Fibroblast of villous mesenchyme (primary cell): ENCODE measurements at places on chromosomes 7 and 10.

- no peak for DNase-seq
Observed at GRCh38 chr10:11876805-11877590, 53.8 kb downstream of the PROSER2 start.

DNA sequence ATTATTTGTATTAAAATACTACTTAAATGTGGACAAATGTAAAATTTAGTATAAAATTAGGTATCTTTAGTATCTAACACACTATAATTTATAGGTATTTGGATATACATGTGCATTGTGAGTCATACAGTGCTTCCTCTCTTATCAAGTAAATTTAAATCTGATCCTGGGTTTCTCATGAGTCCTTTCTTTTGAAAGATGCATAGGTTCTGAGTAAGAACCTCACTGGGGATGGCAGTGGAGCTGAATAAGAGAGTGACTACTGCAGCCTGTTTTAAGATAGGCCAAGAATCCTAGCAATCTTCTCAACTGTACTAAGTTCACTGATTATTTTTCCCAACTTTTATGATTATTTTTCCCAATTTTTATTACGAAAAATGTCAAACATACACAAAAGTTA is 16.2 kb downstream of the CEP55 start:
- no peak for DNase-seq

- no peak for DNase-seq
Observed at GRCh38 chr10:77081481-77081891, 556.1 kb downstream of the KCNMA1 start.

DNA sequence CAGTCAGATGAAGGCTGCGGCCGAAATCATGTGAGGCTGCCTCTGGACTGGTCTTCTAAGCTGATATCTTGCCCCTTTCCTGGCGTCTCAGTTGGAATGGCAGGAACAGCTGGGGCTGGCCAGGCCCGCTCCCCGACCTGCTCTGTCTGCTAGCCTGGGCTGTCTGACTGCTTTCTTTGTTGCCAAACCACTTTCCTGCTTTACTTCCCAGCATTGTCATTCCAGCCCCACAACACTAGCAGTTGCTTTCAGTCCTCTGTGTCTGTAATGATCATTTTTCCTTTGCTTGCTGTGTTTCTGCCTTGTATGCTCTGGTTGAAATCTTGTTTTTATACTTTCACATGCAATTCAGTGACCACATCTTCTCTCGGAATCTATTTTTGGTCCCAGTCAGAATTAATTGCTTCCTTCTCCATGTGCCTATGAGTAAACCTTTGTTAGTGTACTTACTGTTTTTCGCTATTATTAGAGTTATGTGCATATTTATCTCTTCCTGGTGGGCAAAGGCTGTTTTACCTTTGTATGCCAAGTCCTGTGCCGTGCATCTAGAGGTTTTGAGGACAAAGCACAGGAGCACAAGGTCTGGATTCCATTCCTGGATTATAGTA is 21.6 kb downstream of the PRPF18 start:
- DNase-seq: no peak

DNA sequence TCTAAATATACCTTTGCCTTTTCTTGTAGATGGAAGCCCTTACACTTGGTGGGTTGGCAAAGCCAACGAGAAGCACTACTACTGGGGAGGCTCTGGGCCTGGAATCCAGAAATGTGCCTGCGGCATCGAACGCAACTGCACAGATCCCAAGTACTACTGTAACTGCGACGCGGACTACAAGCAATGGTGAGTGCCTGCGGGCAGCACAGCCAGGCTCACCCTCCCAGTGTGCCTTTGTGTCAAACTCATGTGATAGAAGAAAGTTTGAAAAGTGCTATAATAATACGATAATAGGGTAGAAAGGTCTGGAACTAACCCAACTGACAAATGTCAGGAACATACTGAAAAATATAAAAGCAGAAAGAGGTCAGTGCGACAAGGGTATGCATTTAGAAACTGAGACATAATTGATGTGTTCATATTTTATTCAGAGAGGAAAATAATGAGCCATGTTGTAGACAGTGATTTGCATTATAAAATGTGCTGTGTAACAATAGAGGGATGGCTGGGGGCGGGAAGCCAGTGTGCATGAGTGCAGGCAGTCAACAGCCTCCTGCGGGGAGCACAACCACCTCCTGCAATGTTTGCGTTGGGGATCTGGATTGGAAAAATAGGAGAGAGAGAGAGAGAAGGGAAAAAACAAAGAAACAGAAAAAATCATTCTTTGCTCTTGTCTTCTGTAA is 686.9 kb upstream of the C7orf33 start:
- no peak for DNase-seq

GRCh38 chr10:99873846-99874245 is 91.4 kb downstream of the ABCC2 start:
- DNase-seq: no peak

- DNase-seq: peak; percentile 70
Observed at GRCh38 chr10:58747687-58748086, 235.0 kb downstream of the BICC1 start.

GRCh38 chr7:51280156-51280555 is 36.5 kb downstream of the COBL start:
- DNase-seq: no peak

- DNase-seq: peak; percentile 33
Observed at GRCh38 chr7:16636555-16637101, 8.9 kb downstream of the ANKMY2 start.

GRCh38 chr7:102832674-102833073 is 80.1 kb upstream of the LRRC17 start:
- no peak for DNase-seq

GRCh38 chr10:97003804-97004201 is 171.7 kb downstream of the LCOR start:
- DNase-seq: no peak

GRCh38 chr10:125164421-125164820 is 4.1 kb upstream of the CTBP2 start:
- no peak for DNase-seq

GRCh38 chr10:63323701-63324494 is 141.9 kb downstream of the JMJD1C start:
- DNase-seq: no peak

DNA sequence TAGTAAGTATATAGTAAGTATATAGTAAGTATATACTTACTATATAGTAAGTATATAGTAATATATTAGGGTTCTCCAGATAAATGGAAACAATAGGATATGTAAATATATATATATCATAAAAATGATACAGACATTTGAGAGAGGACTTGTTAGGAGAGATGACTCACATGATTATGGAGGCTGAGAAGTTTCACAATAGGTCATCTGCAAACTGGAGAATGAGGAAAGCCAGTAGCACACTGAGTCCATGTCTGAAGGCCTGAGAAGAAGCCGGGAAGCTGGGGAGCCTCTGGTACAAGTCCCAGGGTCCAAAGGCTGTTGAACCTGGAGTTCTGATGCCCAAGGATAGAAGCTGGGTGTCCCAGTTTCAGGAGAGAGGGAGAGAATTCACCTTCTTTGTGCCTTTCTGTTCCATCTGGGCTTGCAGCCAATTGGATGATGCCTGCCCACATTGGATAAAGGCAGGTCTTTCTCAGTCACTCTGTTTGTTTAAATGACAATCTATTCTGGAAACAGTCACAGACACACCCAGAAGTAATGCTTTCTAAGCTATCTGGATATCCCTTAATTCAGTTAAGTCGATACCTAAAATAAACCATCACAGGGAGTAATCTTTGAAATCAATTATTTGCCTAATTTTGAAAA is 205.5 kb upstream of the CDC14C start:
- DNase-seq: peak; percentile 0

DNA sequence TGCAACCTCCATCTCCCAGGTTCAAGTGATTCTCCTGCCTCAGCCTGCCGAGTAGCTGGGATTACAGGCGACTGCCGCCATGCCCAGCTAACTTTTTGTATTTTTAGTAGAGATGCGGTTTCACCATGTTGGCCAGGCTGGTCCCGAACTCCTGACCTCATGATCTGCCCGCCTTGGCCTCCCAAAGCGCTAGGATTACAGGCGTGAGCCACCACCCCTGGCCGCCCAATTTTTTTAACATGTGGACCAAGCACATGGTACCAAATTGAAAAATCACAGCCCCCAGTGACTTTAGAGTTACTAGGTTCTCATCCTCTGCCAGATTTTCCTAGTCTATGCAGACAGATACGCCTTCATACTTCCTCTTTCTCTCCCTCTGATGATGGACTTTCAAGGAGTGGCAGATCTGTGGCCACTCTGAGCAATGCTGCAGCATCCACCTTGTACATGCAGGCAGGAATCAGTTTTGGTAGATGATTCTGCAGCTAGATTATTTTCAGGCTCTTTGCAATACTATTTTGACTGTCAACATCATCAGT is 34.0 kb upstream of the EZH2 start:
- no peak for DNase-seq

- no peak for DNase-seq
Observed at GRCh38 chr10:61869041-61869675, 32.3 kb upstream of the ARID5B start.

DNA sequence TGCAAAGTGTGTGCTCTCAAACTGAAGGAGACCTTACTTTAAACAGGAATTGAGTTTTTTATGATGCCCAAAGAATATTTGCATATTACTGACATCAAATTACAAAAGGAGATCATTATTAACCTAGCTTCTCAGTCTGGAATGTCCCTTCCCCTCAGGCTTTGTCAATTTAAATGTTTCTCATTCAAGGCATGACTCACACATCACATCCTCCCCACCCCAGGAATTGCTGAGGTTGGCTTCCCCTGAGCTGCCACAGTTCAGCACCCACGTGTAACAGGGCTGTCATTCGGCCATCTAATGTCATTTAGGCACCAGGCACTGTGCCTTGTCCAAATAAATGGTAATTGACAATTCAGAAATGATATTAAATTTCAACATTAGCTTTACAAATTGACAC is 305.9 kb upstream of the MGMT start:
- peak; percentile 13 for DNase-seq

DNA sequence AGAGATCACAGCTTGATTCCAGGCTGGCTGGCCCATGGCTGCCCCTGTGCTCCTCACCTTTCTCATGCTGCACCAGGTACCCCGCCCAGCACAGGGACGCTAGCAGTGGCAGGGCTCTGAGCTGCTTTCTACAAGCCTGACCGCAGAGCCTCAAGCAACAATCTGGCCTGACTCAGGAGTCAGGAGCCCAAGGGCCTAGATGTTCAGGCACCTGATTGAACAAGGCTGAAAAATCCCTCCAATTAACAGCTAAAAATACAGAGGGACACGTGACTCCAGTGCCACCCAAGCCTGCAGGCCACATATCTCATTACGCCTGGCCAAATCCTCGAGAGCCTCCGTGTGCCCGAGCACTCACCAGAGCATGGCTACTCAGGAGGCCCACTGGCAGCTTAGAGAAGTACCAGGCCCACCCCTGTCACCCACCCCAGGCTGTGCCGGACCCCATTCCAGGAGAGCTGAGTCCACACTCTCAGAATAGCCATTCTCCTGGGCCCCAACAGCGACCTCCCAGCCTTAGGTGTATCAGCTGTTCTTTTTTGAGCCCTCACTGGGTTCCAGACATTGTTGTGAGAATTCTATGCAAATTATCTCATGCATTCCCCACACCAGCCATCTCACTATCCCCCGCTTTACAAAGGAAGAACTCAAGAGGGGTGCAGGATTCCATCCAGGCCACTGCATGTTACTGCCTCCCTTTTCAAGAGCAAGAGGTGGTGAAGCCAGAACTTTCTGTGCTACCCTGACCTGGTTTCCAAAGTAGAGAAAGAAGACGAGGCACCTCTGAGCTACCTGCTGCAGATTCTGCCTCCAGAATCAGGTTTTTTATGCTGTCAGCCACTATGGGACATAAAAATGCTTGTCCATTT is 98.3 kb downstream of the COL13A1 start:
- no peak for DNase-seq

DNA sequence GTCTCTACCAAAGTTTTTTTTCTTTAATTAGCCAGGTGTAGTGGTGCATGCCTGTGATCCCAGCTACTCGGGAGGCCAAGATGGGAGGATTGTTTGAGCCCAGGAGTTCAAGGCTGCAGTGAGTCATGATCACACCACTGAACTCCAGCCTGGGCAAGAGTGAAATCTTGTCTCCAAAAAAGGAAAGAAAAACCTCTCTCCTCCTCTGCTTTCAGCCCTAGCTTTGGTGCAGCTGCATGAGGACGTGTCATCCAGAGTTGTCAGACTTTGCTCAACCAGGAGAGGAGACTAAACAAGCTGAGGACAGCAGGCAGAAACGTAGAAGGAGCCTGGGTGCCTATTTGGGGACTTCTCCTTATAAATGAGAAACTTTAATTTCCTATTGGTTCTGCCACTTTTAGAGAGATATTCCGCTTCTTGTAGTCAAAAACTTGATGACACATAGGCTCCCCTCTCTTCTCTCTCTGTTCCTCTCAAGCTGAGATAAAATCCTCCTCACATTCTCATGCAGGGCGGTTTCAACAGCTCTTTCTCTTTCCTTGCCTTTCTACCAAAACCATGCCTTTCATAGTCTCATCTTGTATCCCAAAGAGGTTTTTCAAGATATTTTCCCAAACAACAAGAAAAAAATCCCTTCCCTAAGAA is 205.4 kb downstream of the ARHGAP12 start:
- peak; percentile 38 for DNase-seq

- peak; percentile 43 for DNase-seq
Observed at GRCh38 chr10:124875596-124875995, 66.3 kb upstream of the ZRANB1 start.

DNA sequence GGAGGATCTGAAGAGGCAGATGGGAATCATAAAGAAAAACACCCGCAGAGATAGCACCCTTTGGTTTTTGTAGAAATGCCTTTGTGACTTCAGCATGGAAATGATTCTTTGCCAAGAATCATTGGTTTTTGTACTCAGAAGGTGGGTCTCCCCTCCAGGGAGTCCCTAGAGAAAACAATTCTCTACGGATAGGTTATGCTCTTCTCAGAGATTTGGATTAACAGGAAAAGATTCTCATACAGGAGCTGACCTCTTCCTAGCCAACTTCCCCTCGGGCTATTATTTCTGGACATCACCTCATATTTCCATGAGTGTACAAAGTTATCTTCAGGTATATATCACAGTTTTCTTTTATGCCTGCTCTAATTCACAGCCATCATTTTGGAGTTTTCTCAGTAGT is 274.2 kb upstream of the HABP2 start:
- DNase-seq: no peak

GRCh38 chr10:30724296-30724695 is 94.7 kb upstream of the LYZL2 start:
- no peak for DNase-seq

GRCh38 chr7:48154792-48155413 is 16.4 kb upstream of the ABCA13 start:
- peak; percentile 69 for DNase-seq

DNA sequence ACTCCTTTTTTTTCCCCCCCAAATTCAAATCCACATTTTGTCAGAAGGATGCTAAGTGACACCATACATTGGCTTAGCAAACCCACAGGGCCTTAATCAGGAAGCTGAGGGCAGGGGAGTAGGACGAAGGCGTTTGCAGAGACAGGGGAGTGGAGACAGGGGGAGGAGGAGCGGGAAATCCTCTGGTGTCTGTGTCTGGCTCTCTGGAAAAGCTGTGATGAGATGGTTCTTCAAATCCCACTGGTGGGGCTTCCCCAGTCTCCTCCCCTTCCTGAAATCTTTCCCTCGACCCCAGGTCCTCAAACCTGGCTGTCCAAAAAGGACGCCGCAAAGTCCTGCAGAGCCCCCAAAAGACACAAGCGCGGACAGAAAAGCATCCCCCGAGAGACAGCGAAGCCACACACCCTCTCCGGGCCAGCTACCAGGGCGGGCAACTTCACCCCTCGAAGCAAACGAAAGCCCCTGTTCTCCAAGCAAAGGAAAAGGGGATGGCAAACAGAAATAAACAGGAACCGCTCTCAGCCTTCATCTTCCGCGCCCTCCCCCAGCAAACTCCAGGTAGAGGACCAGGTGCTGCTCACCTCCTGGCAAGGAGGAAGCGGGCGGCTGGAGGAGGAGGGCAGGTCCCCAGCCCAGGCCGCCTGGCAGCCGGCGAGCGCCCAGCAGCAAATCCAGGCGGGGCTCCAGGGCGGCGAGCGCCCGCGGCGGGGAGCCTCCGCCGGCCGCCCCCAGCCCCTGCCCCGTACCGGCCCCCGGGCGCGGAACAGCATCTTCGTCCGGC is 520 bp downstream of the ELAPOR2 start:
- DNase-seq: no peak
